NCI-H510A (cell line): ENCODE measurements at places on chromosomes 1 and 21.

DNA sequence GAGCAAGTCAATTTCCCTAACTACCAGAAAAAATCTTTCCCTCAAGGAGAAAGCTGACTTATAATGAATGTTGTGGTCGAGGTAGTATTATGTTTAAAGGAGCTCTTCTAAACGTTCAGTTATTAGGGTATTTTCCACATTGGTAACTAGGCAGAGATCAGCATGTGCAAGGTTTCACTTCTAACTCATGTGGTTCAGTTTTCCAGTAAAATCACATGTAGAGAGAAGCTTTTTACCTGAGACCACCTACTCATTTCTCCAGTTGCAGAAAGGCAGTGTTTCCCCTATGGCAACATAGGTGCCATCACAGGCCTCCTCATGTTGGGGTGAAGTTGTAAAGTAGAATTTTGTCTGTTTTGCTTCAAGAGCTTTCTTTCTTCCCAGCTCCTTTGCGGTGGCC is 23.7 kb downstream of the IL23R start:
- DNase-seq: no peak

GRCh38 chr1:72930528-72930927 is 648.2 kb upstream of the NEGR1 start:
- DNase-seq: no peak

DNA sequence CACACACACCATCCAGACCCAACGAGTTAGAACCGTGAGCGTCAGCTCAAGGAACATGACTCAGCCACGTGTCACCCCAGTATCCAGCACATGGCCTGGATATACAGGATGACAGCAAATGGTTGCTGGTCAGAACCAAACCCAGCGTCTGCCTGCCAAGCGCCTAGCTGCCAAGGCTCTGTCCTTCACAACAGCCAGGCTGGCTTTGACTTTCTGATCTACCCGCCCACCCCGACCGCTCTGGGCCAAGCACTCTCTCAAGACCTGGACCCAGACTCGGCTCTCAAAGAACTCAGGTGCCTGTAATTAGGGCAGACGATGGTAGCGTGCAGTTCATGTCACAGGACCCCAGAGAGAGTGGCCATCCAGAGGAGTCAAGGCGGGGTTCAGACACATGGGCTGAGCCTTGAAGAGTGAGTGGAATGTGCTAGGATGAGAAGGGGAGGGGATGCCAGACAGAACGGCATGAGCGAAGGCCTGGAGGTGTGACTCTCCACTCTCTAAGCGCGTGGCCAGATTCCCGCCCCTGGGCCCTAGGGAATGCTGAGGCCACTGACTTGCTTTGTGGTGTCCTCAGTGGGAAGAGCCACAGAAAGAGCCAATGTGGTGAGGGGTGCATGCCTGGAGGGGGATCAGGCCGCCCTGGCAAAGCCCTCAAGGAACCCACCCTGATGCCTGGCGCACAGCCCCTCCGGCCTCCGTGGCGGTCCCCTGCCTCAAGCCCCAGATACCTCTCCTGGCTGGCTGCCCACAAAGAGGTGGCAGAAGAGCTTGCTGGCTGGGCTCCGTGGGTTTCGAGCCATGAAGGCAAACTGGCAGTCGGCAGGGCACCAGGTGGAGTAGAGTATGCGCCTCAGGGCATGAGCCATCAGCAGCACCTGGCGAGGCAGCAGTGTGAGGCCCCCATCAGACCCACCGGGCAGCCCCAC is 7.0 kb downstream of the SH2D5 start:
- no peak for DNase-seq

GRCh38 chr1:207822124-207822601 is 70.3 kb downstream of the CD46 start:
- no peak for DNase-seq

DNA sequence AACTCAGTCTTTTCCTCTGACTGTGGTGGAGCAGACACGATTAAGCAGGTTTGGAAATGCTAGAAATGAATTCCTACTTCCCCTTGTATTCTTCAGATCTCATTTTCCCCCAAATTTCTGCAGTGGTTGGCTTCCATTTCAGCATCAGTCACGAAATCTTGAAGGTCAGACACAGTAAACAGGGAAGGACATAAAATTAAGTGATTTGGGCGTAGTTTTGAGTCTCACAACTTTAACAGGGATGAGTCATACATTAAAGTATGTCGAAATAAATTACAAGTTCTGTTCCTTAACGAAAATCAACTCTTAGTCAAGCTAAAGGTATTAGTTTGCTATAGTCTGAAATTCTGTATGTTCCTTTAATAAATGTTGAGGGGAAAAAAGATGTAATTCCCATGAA is 61.1 kb downstream of the HNRNPR start:
- DNase-seq: no peak

DNA sequence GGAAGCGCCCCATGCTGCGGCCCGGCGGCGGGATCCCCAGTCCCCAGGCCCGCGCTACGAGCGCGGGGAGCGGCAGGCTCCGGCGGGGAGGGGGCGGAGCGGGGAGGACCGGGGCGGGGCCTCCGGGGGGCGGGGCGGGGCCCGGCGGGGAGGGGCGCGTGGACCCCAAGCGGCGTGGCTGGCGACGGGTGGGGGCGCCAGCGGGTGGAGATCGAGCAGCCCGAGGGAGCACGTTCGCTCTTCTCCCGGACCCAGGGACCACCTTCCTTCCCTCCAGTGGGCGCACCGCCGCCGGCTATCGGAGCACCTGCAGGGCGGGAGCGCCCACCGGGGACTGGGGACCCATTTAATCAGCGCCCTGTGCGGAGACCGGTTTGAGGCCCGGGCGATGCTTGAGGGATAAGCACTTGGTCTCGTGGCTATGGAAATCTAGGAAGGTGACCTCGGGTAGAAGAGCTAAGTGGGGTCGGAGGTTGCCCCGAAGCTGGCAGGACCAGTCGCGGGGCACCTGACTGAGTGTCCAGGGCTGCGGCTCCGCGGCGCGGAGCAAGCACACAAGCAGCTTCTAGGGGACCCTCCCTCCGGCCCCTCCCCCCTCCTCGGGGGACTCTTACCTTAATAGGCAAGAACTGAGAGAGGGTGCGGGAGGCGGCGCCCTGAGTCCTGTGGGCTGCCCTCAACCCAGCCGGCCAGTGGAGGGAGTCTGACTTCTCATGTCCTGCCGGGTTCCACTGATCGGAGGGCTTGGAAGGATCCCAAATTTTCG is at the start of gene TSPAN2:
Gene TSPAN2 (minus strand): TSS at position 84 of the 766 bp plus-strand sequence. CDS start 71 bp downstream, at position 13.
- DNase-seq: peak; percentile 66

GRCh38 chr1:168408884-168409283 is 128.2 kb downstream of the TBX19 start:
- DNase-seq: no peak

- DNase-seq: no peak
Measured at GRCh38 chr1:245225322-245226202, 70.8 kb downstream of the KIF26B start.

- no peak for DNase-seq
Measured at GRCh38 chr1:233905416-233906051, 1.1 kb downstream of the SLC35F3 start.

DNA sequence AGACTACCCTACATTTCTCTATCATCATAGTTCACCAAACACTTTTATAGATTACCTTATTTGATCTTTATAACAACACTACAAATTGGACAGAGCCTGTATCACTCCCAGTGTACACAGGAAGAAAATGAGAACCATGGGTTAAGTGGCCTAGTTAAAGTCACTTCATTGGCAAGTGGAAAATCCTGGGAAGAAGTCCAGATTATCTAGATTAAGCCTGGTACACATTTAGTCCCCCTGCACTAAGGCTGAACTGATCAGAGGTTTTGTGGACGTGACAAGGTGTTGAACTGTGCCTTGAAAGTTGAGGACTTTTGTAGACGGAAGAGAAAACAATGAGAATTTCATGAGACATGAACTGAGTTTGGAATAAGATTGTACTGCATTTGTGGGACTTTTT is 7.5 kb upstream of the USH2A start:
- DNase-seq: peak; percentile 4

- DNase-seq: no peak
Measured at GRCh38 chr1:22275167-22275566, 132.3 kb upstream of the WNT4 start.

DNA sequence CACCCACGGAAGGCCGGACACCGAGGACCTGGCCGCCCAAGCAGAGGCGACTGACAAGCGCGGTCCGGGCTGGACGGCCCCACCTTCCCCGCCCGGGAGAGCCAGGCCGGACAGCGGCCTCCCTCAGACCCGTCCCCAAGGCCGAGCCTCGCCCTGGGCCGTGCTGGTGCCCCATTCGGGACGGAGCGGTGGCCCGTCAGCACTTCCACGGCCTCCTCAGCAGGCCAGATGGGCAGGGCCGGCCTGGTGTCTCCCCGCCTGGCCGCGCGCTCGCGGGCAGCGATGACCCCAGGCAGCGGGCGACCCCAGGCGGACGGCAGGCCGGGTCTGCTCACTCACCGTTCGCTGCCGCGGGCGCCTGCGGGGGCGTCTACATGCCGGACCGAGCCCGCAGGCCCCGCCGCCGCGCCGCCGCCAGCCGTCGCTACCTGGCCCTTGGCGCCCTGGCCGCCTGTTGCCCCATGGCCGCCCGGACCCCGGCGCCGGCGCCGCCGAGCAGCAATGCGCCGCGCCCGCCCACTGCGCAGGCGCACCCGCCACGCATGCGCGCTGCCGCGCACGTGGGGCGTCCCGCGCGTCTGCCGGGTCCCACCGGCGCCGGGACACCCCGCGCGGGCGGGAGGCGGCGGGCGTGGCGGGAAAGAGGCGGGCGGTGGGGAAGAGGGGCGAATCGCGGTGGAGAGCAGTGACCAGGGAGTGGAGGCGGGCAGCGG is at the start of gene NADK:
Gene NADK (minus strand): TSS at position 521 of the 713 bp plus-strand sequence. CDS start 13,064 bp downstream, outside the sequence.
- peak; percentile 90 for DNase-seq

- DNase-seq: no peak
Measured at GRCh38 chr21:34116569-34116968, 43.2 kb downstream of the MRPS6 start.

DNA sequence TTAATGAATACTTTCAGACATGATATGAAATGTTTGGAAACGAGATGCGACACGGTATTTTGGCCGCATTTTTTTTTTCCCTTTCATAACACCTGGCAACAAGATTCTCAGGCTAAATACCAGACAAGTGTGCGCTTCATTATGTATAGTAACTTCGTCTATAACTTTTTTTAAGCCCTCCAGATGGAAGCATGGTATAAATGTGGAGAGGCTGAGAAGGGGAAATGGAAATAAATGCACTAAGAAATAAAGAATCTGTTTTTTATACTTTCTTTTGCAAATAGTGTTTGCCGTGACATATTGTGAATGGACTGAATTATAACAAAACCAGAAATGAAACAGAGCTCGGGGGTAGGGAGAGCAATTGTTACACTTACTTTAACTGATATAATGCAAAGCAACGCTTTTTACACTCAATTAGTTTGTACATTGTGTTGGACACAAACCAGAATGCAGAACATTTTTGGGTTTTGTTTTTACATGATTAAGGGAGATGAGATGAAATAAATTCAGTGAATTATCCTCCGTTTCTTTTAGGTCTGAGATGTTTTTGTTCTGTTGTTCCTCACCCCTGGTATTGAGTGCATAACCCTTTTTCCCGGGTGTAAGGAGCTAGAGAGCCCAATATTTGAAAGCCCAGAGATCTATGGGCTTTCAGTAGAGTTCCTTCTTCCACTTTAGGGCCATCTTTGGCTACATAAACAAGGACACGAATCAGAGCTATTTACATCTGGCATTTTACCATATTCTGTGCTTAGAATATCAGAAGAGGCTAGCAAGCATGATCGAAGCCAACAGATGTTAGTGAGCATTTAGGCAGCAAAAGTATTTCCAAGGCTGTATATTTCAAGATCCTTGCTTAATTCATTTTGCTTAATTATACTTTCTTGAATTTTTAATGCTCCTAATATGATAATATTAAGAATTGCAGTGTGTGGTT is 478.0 kb downstream of the CAMTA1 start:
- DNase-seq: no peak

GRCh38 chr21:46634427-46634826 is 1.0 kb upstream of the PRMT2 start:
- no peak for DNase-seq

DNA sequence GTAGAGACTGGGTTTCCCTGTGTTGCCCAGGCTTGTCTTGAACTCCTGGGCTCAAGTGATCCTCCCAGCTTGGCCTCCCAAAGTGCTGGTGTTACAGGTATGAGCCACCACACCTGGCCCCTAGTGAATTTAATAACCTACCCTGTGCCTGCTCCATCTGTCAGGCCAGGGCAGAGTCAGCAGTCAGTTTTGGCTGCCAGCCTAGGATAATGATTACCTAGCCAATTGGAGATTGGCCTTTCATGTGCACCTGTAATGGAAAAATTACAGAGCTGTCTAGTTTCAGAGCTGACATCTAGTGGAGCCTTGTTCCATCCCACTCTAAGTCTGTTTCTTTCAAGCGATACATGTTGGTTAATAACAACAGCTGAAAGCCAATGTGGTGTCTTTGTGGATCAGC is 92.0 kb downstream of the DIRAS3 start:
- no peak for DNase-seq

GRCh38 chr1:117059334-117059677 is 820 bp upstream of the TTF2 start:
- peak; percentile 45 for DNase-seq

DNA sequence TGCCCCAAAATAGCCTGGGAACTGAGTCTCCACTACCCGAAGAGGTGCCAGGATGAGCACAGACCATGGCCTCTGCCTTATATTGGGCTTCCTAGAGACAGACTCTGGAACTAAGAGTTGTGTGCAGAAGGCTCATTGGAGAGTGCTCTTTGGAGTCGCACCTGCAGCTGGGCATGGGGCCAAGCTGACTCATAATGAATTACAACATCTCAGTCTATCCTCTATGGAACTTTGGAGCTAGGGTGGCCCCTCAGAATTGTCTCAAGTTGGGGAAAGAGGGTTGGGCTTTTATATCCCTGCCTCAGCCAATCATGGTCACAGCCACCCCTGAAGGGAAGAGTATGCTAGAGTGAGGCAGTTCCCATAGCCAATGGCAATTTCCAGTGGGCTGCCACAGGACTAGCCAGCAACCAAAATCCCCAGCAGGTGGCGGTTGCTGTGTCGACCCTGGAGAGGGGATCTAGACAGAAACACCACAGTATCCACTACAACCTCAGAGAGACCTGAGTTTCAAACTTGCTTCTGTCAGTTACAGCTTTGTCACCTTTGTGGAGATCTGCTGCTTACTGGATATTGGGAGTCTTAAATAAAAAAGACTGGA is 93.8 kb downstream of the DMRTA2 start:
- DNase-seq: no peak

GRCh38 chr1:7485086-7485780 is 285.9 kb upstream of the VAMP3 start:
- no peak for DNase-seq

DNA sequence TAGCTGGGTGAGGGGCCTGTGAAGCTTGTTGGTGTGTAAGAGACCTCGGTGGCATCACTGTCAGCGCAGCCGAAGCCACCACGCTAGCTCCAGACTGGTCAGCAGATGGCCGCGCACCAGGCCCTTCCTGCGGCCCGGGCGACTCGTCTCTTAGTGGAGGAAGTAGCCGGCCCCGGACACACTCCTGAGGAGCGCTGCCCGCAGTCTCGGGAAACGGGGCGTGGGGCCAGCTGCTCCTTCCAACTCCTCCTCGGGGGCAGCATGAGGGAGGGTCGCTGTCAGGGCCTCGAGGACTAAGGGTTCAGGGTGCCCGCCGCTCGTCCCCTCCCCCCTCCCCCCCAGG is 20.4 kb downstream of the H3-3A start:
- no peak for DNase-seq

DNA sequence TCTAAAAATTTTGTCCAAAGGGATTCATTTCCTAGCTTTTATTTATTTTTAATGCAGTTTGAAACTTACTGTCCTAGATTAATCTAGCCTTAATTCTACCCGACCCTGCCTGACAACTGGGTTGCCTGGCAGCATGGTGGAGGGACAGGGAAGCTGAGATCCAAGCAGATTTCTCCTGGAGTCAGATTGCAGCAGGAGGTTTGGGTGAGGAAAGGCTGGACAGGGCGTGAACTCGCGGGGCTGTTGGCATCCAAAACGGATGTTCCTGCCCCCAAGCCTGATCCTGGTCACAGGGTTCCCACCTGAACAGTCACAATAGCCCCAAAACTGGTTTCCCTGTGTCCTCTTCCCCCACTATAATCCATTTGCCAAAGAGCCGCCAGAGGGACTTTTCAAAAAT is 23.2 kb downstream of the TCEA3 start:
- DNase-seq: no peak
